Stimulated activated CD8-positive, alpha-beta memory T cell treated with anti-CD3 and anti-CD28 coated beads, Interleukin-15, amount 100 ng/mL, for 48 hours (primary cell): ENCODE measurements at places on chromosomes 6 and 20.
A peak's percentile ranks its signal among the peaks of the same experiment; 100 is the strongest.

DNA sequence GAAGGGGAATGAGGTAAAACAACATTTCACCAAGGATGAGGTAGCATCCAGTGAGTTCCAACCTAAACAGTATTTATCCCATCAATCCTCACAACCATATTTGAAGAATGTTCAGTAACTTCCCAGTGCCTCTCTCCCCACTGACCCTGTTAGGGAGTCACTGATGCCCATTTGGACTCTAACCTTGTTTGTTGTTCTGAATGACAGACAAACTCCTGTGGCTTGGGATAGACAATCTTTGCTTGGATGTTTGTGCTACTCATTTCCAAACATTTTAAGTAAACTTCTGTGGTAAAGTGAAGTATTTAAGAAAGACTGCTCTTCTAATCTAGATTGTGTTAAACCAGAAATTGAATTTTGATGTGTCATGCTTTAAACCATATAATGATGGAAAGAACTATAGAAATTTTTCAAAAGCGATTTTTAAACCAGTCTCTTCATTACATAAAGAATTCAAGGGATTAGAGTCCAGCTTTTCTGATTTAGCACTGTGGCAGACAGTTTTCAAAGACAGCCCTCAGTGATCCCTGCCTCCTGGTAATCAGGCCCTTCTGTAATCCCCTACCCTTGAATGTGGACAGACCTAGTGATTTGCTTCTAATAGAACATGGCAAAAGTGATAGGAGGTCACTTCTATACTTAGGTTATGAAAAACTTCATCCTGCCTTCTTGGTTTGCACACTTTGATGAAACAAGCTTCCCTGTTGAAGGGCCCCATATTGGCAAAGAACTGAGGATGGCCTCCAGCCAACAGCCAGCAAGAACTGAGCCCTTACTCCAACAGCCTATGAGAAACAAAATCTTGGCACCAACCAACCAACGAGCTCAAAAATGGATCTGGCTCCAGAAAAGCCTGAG, 191.6 kb downstream of the DST start:
- DNase-seq = no peak

GRCh38 chr6:7086488-7086887, 21.3 kb upstream of the RREB1 start:
- DNase-seq = peak; percentile 20

GRCh38 chr6:24426729-24427446, 24.2 kb downstream of the MRS2 start:
- no peak for DNase-seq

GRCh38 chr6:127907960-127908640, 7.2 kb upstream of the THEMIS start:
- DNase-seq = no peak

DNA sequence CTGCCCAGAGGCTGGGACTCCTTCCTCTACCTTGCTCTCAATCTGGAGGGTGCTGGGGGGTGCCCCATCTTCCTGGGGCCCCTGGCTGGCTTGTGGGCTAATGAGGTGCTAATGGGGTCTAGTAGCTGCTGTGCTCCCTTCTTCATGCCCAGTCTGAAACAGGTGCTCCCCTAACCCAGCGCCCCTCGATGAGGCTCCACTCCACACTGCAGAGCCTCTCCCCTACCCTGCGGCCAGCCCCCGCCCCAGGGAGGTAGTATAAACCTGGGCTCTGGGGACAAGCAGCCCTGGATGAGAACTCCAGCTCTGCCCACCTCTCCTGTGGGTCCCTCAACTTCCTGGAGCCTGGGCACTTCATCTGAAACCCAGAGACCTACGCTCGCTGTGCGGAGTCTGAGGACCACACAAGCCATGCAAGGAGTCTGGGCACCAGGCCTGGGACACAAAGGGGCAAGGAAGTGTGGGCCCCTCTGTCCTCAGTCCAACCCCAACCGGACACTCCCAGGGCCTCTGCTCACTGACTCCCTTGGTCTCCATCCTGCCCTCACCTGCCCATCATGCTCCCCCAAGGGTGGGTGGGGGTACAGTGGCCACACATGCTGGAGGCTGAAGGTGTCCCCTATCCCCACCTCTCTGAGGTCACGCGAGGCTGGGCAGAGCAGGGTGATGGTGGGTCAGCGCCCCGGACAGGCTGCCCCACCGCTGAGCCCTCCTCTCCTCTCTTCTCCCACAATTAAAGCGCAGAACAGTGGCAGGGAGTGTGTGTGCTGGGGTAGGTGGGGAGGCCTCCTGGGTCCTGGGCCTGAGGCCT, 6.1 kb downstream of the RPL10A start:
- DNase-seq = no peak

- no peak for DNase-seq
Measured at GRCh38 chr20:16025084-16025483, 548.2 kb downstream of the KIF16B start.

- no peak for DNase-seq
Measured at GRCh38 chr6:26613201-26613600, 16.4 kb downstream of the ABT1 start.

GRCh38 chr6:87541041-87541440, 48.7 kb downstream of the RARS2 start:
- no peak for DNase-seq

- DNase-seq = no peak
Measured at GRCh38 chr6:85065831-85066230, 301.4 kb upstream of the TBX18 start.

DNA sequence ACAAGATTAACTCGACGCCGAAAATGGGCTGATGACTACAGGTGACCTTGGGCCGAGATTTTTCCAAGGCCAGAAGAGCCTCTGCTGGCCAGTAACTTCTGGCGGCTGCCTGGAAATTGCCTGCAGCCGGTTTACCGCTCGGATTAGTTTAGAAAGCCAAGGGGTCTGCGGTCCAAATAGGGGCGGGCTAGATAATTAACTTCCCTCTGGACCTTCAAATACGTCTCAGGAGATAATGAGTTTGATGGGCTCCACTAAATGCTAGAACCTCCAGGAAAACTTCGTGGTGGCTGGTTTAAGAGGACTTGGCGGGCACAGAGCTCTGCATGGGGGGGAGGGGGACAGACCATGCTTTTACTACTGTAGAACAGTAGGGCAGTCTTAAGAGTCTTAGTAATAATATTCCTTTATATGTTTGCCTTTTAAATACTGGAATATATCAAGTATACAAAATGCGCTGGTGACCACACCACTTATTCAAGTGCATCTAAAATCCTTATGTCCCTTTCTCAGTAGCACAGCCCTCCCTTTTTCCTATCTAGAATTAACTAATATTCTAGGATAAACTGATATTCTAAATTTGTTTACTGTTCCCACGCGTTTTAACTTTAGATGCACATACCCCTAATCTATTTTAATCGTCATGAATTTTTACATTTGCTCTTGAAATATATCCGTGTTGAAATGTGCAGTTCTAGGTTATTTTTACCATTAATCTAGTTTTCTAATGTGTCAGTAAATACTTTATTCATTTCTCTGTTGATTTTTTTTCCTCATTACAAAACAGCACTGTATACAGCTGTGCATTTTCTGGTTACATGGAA, 107.5 kb upstream of the PRSS16 start:
- DNase-seq = no peak

DNA sequence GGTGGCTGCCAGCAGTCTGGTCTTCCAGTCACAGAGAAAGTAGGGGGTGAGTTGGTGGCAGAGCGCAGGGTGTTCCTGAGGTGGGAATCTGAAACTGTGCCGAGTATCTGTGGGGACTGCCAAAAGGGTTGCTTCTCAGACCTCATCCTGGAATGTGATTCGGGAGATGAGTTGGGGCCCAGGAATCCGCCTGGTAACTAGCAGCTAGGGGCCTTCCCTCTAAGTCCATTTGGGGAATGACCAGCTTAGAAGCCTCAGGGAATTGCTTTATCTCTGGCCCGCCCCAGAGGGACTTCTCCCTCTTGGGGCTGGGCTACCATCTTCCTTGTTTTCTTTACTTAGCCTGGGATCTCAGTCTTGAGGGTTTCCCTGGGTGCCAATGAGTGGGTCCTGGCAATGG, 49.6 kb downstream of the MOCS1 start:
- DNase-seq = no peak

GRCh38 chr6:13873288-13874190, 51.2 kb upstream of the RNF182 start:
- peak; percentile 61 for DNase-seq

DNA sequence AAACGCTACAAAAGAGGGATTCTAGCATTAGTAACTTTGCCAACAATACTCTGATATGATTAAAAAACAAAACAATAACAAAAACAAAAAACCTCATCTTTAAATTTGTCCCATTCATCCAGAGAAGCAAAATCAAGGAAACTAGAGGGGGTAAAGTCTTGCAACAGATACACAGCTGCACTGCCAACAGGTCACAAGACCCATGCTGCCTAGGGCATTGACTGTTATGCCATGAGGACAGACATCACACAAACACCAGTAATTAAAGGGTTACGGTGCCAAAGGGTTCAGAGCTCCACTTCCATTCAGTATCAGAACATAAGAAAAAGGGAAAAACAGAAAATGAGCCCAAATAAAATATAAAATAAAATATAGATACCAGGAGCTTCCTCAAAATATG, 1.6 kb downstream of the TBC1D20 start:
- no peak for DNase-seq

DNA sequence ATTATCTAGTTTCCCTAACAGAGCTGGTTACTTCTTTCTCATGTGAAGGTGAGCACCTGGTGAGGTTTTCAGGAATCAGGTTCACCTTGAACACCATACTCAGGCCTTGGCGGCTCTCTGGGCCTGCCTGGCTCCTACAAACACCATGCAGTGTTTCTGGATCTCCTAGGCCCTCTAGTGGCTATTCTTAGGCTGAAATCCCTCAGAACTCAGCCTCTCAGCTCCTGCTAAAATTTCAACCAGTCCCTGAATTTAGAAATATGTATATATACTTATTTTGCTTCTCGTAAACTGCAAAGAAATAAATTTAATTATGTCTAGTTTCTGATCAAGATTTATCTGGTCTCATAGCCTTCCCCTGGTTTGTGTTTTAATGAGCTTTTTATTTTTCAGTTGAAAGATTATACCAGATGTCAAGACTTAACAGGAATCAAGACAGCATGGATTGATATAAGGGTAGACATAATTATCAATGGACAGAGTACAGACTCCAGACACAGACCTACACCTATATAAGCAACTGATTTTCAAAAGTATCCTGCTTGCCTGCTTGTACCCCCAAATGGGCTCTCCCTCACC, 55.9 kb downstream of the ANKEF1 start:
- no peak for DNase-seq

DNA sequence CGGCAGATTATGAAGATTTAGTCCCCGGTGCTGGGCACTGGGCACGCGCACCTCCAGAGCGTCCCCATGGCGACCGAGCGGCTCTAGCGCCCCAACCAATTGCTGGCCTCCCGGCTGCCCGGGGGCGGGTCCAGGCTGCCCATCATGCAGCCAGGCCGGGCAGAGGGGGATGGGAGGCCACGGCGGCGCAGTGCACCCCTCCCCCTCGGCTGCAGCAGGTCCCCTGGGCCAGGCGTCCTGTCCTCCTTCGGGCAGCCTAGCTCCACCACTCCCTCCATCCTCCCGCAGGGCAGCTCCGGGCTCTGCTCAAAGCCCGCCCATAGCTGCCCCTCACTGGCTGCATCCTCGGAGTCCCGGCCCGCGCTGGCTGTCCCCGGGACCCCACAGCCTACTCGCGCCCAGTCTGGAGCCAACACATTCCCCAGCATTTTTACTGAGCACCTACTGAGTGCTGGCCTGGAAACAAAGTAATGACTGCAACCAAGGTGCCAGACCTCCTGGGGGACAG, 99.4 kb downstream of the ASXL1 start:
- no peak for DNase-seq
